ENCODE measurements at places on chromosomes 5 and 9. TPM values are rescaled to one million over a fixed set of nuclear protein-coding genes. Genes with fewer than 3 reads are reported as not detected.

SLC6A3 gene
- 1.4 TPM for total RNA-seq

DNA sequence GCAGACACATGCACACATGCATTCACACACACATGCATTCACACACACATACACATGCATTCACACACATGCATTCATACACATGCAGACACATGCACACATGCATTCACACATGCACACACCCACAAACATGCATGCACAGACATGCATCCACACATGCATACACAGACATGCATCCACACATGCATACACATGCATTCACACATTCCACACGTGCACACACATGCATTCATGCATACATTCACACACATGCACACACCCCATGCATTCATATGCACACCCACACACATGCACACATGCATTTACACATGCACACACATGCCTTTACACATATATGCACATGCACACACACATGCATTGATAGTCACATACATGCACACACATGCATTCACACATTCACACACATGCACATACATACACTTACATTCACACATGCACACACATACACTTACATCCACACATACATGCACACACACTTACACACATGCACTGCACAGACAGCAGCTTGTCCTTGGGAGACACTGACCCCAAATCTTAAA is 106.4 kb downstream of the COL5A1 start:
- H3K27me3 ChIP-seq = no peaks in the 10 kb centered on the region
- no peak overlapping the region for H3K4me3 ChIP-seq

DNA sequence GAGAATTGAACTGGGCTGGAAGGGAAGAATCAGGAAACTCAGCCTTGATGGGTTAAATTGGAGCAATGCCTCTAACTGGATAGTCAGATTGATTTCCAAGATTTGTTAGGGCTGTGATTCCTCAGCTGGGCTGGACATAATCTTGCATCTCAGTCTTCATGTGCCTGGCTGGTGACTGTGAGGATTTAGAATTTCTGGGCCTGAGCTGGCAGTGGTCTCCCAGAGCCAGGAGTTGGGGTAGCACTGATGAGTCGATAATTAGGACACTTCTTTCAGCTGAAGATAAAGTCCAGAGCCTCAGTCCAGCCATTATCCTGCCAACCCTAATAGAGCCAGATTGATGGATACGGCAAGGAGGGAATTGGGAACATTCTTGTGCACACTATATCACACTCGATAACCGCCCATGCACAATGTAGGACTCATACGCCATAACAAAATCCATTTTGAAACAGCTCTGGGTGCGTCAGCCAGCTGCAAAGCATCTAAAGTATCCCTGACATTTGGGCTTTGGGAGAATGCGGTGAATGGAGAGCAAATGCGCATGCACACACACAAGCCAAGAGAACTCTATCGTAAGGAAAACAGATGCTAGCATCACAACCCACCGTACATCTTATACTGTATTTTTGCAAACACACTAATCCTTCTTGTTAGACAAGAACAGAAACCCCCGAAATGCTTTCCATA is 405.1 kb upstream of the KLF4 start:
- DNase-seq = no peak
- H3K36me3 ChIP-seq = no peaks in the 10 kb centered on the region
- no peak overlapping the region for H3K27ac ChIP-seq
- H3K4me3 ChIP-seq = no peak overlapping the region
- H3K27me3 ChIP-seq = peaks cover 3% of the 10 kb centered on the region

GRCh38 chr9:127637322-127637847 is 25.3 kb downstream of the STXBP1 start:
- peaks cover 2% of the 10 kb centered on the region for H3K27me3 ChIP-seq
- H3K4me3 ChIP-seq = no peak overlapping the region
- H3K4me1 ChIP-seq = no peaks in the 10 kb centered on the region
- no peaks in the 10 kb centered on the region for H3K36me3 ChIP-seq
- DNase-seq = no peak
- H3K27ac ChIP-seq = no peak overlapping the region

DNA sequence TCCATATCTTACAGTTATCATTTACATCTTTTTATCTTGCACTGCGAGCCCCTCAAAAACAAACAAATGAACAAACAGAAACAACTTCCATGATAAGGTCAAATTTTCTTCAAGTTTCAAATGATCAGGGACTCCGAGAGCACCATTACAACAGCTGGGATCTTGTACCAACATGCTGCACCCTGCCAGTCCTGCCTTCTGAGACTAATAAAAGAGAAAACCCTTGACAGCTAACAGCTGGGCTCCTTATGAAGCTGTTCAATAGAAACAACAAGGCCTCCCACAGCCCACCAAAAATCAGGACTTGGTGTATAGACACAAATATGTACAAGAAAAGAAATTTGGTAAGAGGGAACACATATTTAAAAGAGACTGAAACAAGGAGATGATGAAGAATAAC is 985.3 kb upstream of the DMAC1 start:
- no peaks in the 10 kb centered on the region for H3K4me1 ChIP-seq
- no peak for DNase-seq
- H3K4me3 ChIP-seq = no peak overlapping the region

DNA sequence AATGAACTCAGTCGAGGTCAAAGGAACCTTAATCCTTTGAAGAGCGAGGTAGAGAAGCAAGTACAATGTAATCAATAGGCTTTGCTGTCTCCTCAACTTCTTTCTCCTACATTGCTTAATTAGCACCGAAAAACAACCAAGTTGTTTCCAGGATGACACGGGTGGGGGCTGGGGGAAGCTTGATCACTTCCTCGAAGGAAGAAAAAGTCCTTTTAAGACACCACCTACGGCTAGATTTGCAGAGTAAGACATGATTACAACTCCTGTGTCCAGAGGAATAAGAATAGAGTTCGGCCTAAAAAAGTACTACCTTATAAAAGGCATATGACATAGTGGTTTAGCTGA is 811 bp upstream of the ARRDC3 start:
- DNase-seq = no peak
- H3K4me1 ChIP-seq = peaks cover 23% of the 10 kb centered on the region
- H3K36me3 ChIP-seq = peaks cover 34% of the 10 kb centered on the region
- H3K27ac ChIP-seq = peak overlapping the region; percentile 97
- peak overlapping the region; percentile 93 for H3K4me3 ChIP-seq

DNA sequence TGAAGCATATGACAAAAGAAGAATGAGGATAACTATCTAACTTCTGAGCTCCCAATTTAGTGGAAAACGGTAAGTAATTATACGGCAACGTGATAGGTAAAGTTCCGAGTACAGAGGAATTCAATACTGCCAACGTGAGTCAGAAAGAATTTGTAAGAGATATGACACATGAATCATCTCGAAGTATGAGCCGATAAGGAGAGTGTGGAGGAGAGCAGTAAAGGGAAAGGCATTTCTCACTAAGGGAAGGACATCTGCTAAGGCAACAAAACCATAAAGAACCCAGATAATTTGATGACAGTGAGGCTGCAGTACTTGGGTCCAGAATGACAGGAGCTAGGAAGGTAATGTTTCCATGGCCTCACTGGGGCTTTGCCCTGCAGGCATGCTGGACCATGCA is 11.0 kb downstream of the MPDZ start:
- no peaks in the 10 kb centered on the region for H3K36me3 ChIP-seq
- H3K27me3 ChIP-seq = no peaks in the 10 kb centered on the region
- H3K4me1 ChIP-seq = no peaks in the 10 kb centered on the region
- H3K4me3 ChIP-seq = no peak overlapping the region

DNA sequence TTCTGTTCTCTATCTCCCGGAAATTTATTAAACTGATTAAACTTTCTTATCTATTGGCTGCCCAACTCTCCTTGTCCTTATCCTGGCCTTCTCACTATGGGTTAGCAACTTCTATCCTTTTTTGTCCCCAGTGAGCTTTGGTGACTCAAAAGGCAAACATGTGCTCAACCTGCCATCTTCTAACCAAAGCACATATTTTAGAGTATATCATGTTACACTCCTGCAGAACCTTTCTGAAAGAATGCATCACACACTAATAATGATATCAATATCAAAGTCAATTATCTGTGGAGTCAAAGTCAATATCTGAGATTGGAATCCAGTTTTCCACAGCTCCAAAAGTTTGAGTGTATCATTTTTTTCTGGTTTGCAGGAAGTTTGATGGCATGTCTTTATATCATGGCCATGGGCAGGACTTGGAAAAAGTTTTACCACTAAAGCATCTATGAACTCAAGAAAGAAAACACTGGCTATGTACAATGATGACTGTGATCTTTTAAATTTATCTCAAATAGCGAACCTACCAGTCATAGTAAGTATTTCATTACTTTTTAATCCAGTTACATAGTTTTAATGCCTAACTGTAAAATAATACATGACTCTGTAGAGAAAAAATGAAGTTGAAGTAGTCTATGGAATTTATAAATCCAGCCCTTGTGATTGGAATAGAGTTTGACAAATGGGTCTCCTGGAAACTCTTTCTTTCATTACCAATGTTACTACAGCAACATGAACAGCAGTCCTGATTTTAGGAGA is 166.8 kb downstream of the DROSHA start:
- no peak overlapping the region for H3K4me3 ChIP-seq
- no peaks in the 10 kb centered on the region for H3K36me3 ChIP-seq
- H3K4me1 ChIP-seq = no peaks in the 10 kb centered on the region
- H3K27me3 ChIP-seq = no peaks in the 10 kb centered on the region
- DNase-seq = no peak
- H3K27ac ChIP-seq = no peak overlapping the region

Measured in activated B cell treated with CpG ODN at 0.5 μM for 24 hours (primary cell).